ENCODE measurements at places on chromosomes 16 and 17.

DNA sequence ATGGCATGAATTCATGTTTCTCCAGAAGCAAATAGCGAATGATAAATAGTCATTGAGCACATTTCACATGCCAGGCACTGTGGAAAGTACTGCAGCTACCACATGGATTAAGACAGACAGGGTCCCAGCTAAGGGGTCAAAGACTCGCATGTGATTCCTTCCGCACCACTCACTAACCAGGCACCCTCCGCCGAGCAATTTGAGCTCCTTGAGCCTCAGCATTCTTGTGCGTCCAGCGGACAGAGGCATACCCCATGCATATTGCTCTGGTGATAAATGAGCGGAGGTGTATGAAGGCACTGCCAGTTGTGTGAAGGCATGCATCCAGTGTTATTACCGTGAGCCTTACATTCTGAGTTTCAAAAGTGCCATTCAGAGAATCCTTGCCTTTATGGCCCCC is 358.7 kb downstream of the HS3ST4 start:
- DNase-seq: no peak

GRCh38 chr17:77375108-77375916 is 234.5 kb downstream of the SEC14L1 start:
- no peak for DNase-seq

- no peak for DNase-seq
Measured at GRCh38 chr16:57258226-57258909, 13.3 kb downstream of the ARL2BP start.

GRCh38 chr16:81277541-81278080 is 37.2 kb upstream of the GAN start:
- DNase-seq: no peak

DNA sequence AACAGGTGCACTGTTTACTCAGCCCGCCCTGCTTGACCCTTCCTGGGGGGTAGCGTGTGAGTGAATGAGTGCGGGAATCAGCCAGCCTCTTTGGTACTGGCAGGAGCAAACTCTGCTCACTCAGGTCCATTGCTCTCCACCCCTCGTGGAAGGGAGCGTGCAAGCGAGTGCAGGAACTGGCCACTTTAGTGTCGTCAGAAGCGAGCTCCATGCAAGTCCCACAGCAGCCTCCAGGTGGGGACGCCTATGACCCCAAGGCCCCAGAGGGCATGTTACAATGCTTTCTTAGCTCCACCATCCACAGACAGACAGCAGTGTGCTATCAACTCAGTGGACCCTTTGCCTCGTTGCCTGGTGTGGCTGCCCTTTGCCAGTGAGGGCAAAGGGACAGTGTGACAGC is 1025.1 kb upstream of the CDH8 start:
- DNase-seq: no peak

DNA sequence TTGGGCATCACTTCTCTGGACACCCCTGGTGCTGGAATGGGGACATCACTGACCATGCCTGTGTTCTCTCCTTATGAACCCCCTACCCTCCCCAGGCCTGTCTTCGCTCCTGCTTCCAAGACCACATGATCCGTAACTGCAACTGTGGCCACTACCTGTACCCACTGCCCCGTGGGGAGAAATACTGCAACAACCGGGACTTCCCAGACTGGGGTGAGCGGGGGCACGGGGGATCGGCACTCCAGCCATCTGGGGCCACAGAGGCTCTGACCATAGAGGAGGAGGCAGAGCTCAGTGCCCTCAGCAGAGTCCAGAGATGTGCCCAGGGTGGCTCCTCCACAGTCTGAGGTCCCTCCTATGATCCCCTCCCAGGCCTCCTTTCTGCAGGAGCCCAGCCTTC is 73.5 kb downstream of the SCNN1B start:
- no peak for DNase-seq

DNA sequence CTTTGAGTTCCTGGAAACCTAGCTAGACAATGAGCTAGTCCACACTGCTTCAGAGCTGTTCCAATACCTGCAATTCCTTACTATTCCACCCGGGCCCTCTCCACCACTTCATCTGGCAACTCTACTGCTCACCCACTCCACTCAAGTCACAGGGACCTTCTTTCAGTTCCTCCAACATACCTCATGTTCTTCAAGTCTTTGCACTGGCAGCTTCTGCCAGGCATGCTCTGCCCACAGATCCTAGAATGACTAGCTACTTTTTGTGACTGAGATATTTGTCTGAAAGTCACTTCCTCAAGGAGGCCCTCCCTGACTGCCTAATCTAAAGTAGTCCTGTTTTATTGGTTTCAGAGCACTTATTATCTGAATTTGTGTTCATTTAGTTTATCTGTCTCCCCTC is 86.4 kb downstream of the TEX14 start:
- no peak for DNase-seq
